ENCODE measurements at places on chromosomes 6 and 20. TPM values are rescaled to one million over a fixed set of nuclear protein-coding genes. Genes with fewer than 3 reads are reported as not detected.

DNA sequence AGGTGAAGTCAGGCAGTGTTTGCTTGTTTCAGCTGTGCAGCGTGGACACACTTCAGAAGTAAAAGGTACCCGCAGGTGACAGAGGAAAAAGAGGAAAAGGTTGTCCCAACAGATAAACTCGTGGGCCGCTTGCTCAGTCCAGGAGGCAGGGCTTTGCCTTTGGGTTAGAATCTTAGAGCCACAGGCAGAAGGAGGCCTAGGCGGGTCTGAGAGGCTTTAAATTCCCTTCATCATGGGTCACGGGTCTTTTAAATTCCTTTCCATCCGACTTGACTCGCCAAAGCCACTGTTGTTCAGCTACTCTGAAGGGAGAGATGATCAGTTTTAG lies 48.2 kb downstream of the AGPAT4 start:
- no peak for DNase-seq

DNA sequence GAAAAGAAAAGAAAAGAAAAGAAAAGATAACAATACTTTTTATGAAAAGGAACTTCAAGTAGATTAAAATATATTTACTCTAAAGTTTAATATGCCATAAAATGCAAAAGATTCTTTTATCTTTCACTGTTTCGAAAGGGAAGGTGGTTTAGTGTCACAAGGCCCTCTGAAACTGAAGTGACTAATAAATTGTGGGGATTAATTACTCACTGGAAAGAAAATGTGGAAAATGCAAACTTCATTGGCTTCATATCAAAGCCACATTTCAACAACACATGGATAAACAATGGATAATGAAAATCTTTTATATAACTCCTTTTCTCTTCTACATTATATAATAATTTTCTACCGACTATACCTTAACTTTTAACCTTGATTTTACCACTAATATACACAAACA lies 320.5 kb upstream of the RSPO3 start:
- DNase-seq = no peak

DNA sequence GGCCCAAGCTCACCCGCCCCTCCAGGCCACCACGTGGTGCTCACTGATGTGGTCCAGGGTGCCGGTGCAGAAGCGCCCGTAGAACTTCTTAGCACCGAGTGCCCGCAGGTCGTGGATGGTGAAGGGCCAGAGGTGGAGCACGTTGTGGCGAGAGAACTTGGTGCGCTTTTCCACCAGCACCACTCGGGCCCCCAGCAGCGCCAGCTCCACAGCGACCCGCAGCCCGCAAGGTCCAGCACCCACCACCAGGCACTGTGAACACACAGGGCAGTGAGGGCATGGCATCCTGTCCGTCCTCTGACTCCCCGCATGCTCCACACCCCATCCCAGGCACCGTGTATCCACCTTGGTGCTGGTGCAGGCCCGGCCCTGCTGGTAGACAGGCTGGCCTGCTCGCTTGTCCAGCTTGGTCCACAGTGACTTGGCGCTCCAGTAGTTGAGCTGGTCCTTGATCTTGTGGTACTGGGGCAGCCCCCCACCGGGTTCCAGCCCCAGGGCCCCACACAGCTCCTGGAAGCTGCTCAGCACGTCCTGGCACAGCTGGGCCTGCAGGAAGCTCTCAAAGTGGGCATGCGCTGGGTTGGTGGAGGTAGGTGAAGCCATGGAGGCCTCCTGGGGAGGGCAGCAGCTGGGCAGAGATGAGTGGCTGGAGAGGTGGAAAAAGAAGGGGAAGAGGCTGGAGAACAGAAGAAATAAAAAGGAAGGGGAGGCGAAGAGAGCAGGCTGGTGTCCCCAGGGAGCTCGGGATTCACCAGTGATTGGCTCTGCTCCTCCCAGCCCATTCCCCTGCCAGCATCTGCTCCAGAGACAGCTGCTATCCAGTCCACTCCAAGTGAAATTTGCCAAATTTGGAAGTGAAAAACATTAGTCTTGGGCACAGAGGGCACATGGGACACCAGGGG lies 1.7 kb downstream of the MICAL1 start:
- DNase-seq = no peak

The PPP1R18 gene
- polyA plus RNA-seq = 41.8 TPM

DNA sequence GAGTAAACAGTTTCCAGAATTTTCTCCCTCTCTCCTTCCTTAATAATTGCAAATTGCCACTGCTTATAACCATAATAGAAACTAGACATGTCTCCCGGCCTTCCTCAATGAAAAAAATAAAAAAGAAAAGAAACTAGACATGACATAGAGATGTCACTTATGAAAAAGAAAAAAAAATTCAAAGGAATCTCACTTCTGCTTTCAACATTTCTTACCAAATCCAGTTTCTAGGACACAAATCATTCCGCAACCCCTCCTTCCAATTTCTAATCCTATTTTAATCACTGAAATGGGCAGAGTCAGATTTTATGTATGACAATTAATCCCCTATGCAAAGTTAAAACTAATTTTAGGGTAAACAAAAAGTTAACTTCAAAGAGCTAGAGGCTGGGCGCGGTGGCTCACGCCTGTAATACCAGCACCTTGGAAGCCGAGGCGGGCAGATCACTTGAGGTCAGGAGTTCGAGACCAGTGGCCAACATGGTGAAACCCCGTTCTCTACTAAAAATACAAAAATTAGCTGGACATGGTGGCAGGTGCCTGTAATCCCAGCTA lies 40.1 kb upstream of the EEF1A1 start:
- no peak for DNase-seq

DNA sequence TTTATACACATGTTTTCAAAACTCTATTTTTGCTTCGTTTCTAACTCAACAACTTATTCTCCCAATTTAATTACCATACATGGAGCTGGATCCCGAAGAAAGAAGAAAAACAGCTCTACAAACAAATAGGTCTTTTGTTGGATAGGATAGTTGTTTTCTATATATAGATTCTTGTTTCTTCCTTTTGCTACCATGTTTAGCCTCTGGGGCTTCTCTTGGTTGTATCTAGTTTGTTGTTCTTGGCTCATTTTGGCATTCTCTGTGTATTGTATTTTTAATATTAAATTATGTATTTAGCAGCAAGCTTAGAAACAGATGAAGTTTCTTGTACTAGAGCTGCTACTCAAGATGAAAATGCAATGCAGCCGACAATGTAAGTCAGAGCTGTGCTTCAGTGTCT lies 60.9 kb downstream of the PLCB4 start:
- DNase-seq = no peak

The ABHD16B gene
- not detected for polyA plus RNA-seq

The LY6G5C gene
- 6.3 TPM for polyA plus RNA-seq

DNA sequence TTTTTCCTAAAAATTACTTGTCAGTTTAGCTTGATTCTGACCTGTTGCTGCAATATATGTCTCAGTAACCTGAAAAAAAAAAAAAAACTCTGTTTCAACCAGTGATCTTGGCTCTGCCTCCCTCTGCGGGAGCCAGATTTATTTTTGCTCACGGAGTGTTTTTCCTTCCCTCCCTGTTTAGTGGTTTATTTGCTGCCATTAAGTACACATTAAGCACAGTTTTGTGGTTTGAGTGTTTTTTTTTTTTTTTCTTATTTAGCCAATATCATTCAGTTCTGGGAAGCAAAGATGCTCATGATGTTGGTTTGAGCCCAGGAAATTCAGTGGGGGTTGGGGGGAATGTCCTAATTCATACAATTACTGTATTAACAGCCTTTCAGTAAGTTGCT lies 110.1 kb upstream of the GPR6 start:
- peak; percentile 73 for DNase-seq

GRCh38 chr6:36692861-36693702 lies 4.5 kb upstream of the RAB44 start:
- no peak for DNase-seq

GRCh38 chr20:20366551-20366875 lies 1.4 kb upstream of the INSM1 start:
- no peak for DNase-seq

The CDH26 gene
- polyA plus RNA-seq = 0.85 TPM

- DNase-seq = no peak
These were observed 36.8 kb downstream of the MYLIP start for GRCh38 chr6:16165641-16166040.

GRCh38 chr20:40192081-40192480 lies 497.0 kb downstream of the MAFB start:
- DNase-seq = no peak

GRCh38 chr20:39019805-39020325 lies 57.7 kb downstream of the DHX35 start:
- DNase-seq = no peak

- DNase-seq = no peak
These were observed 15.4 kb downstream of the FKBP1A start for GRCh38 chr20:1377341-1377871.

DNA sequence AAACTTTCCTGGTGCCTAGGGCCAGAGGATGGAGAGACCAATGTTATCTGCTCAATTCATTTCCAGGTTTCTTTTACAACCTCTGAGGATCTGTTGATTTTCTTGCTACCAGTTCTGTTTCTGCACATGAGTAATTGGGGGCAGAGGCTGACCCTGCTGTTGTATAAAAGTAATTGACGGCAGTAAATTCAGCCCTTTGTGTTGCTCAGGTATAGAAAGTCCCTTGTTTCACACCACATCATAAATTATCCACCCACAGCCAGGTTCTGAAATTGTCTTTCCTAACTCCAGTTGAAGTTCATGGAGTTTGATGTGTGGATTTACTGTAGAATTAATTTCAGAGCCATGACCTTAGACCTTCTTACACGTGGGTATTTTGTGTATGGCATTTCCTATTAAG lies 107.4 kb upstream of the GRIK2 start:
- DNase-seq = no peak

The SLC26A8 gene
- 0.17 TPM for polyA plus RNA-seq

DNA sequence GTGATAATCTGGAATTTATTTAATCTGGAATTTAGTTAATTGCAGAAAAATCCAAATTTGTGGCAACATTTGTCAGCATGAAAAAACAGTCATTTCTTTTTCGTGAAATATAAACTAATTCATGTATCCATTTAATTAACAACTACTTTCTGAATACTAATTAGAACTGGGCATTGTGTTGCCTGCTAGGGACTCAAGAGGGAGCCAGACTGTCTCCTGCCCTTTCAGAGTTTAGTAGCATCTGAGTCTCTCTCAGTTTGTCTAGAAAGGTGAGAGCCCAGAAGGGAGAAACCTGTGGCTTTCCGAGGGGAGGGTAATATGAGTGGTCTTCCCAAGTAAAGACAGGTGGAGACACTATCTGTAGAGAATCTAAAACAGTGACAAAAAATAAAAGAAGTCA lies 210.9 kb upstream of the HDDC2 start:
- DNase-seq = no peak

- peak; percentile 30 for DNase-seq
These were observed 1163.6 kb upstream of the CITED2 start for GRCh38 chr6:140537834-140538705.

DNA sequence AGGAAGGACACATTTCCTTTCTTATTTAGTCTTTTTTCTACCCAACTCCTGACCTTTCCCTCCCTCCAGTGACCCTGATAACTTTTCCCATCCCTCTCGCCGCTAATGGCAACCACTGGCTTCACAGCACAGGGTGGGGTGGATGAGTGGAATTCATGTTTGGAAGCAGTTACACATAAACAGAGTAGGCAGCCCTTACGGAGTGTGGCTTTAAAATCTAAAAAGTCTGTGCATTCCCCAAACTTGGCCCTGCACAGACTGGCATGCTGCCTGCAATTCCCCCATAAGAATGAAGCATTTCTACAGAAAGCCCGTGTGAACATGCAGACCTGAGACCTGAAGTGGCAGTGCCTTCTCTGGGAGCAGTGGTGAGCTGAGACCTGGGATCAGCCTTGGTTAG lies 275.9 kb upstream of the PRND start:
- no peak for DNase-seq

The COL12A1 gene
- polyA plus RNA-seq = 256 TPM

- DNase-seq = peak; percentile 8
These were observed 1.5 kb upstream of the ASF1A start for GRCh38 chr6:118892355-118892991.

GRCh38 chr20:33249456-33249855 lies 13.7 kb downstream of the BPIFA1 start:
- DNase-seq = no peak

The MYBL2 gene
- polyA plus RNA-seq = 12.8 TPM

GRCh38 chr6:157316871-157317814 lies 6.2 kb downstream of the TMEM242 start:
- DNase-seq = no peak

The MAPK14 gene
- polyA plus RNA-seq = 30.2 TPM

The SLC17A1 gene
- polyA plus RNA-seq = not detected

DNA sequence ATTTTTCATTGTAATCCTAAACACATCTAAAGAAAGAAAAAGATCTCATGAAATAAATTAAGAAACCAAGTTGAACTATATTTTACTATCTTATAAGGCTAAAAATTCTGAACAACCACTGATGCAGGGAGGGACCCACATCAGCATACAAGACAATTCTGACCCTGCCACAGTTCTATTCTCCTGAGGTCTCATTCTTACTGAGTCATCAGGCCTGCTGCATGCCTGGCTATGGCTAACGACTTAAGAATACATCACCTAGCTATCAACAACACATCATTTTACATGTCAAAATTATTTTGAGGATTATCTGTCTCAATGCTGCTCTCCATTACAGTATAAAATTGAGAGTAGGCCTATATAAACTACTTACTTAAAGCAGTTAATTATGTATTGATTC lies 52.9 kb downstream of the FBXL4 start:
- DNase-seq = no peak

The SNX3 gene
- 195 TPM for polyA plus RNA-seq

The PLG gene
- polyA plus RNA-seq = 1.0 TPM

The E2F1 gene
- polyA plus RNA-seq = 10.2 TPM

GRCh38 chr6:128412680-128413079 lies 107.7 kb downstream of the PTPRK start:
- no peak for DNase-seq

DNA sequence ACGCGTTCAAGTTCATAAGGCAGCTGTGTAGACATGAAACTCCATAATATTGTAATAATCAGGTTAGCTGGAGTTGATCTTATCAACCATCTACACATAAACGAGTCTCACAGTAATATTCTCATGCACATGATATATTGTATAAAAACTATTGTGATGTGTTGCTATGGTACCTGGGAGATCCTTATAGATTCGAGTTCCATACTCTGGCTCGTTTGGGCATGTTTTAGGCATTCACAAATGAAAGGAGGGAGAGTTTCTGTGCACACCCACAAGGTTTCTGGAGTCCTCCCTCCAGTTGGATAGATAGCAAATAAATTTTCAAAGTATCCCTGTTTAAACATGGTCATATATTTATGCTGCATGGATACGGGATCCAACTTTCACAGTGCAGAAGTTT lies 567.5 kb upstream of the SLC35B3 start:
- DNase-seq = no peak

DNA sequence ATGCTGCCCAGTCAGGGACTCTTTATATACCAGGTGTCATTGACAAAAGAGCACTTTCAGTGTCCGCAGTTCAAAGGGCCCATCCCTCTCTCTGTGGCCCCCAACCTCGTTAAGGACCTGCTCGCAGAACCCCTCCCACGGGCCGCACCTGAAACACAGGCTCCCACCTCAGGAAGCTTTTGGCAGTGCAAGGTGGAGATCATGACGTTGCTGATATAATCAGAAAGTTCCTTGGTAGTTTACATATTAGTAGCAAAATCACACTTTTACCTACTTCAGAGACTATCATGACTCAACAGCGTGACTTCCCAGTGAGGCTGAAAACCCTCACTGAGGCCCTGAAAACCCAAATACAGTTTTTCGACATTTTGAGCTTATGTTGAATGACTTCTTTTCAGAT lies 4.1 kb downstream of the TTLL2 start:
- DNase-seq = no peak

- no peak for DNase-seq
These were observed 206.9 kb downstream of the TMEM242 start for GRCh38 chr6:157116426-157116825.

The TGM3 gene
- 0.61 TPM for polyA plus RNA-seq

- DNase-seq = no peak
These were observed 56.4 kb downstream of the RIPOR2 start for GRCh38 chr6:24879351-24879750.

The SLC35D3 gene
- not detected for polyA plus RNA-seq

- no peak for DNase-seq
These were observed 37.0 kb downstream of the PLCG1 start for GRCh38 chr20:41174373-41174772.
